ENCODE measurements at places on chromosomes 1 and 21.

- DNase-seq, result no peak
Measured at GRCh38 chr1:224828691-224829090, 100.8 kb upstream of the DNAH14 start.

GRCh38 chr1:217139513-217139912 is 416.3 kb upstream of the ESRRG start:
- DNase-seq, result no peak

DNA sequence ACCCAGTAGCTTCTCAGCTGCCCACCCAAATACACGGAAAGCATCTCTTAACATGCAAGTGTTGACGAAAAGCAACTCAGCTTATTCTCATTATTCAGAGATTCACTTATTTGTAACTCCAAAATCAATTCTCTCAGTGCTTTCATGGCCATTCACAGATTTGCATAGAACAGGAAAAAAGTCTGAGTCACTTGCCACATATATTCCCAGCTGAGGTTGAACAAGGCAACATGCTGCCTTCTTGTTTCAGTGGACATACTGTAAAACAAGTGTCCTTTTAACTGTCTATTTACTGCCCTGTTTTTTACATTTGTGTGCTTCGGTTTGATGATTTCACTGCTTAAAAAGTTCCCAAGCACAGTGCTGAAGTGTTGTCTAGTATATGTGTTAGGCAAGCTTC is 273.0 kb downstream of the LTN1 start:
- no peak for DNase-seq

GRCh38 chr1:192630521-192631287 is 5.2 kb upstream of the RGS13 start:
- no peak for DNase-seq

- no peak for DNase-seq
Measured at GRCh38 chr1:100995198-100995988, 30.2 kb downstream of the DPH5 start.

DNA sequence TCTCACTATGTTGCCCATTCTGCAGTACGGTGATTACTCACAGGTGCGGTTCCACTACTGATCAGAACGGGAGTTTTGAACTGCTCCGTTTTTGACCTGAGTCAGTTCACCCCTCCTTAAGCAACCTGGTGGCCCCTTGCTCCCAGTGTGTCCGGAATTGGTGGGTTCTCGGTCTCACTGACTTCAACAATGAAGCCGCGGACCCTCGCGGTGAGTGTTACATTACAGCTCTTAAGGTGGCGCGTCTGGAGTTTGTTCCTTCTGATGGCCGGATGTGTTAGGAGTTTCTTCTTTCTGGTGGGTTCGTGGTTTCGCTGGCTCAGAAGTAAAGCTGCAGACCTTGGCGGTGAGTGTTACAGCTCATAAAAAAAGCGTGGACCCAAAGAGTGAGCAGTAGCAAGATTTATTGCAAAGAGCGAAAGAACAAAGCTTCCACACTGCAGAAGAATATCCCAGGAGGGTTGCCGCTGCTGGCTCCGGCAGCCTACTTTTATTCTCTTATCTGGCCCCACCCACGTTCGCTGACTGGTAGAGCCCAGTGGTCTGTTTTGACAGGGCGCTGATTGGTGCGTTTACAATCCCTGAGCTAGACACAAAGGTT is 17.6 kb upstream of the PARP1 start:
- no peak for DNase-seq

- no peak for DNase-seq
Measured at GRCh38 chr1:204384636-204385352, 25.1 kb upstream of the PLEKHA6 start.

- DNase-seq, result no peak
Measured at GRCh38 chr1:34663031-34663430, 91.8 kb upstream of the GJB5 start.

DNA sequence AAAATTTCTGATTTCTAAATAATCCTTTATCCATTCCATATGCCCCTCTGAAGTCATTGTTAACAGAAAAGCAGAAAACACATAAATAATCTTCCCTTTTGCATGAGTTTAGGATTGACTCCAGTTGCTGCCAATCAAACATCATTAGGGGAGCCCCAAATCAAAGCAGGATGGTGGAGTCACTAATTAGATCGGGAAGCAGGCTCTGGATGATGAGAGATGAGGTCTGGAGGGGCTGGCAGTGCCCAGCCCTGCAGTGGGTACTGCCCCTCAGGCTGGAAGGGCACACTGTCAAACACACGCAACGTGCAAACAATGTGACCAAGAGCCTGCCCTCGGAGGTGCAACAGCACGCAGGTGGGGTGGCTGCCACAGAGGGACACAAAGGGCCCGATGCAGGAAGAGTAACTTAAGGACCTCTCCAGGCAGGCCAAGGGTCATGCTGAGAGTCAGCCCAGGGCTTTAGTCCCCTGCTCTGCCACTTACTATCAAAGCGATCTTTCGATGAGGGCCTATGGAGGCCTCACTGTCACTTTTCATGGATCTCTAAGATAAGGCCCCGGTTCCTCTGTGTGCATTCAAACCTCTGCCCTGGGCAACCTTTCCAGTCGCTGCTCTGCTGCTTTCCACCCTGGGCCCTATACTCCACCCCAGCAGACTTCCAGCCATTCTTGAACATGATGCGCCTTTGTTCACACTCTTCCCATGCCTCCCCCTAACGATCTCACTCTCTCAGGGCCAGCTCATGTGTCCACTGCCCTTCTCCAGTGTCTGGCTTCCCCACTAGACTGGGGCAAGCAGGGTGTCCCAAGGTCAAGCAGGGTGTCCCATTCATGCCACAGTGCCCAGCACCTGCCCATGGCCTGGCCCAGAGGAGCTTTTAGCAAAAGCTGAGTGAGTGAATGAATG is 98.9 kb downstream of the DMRTB1 start:
- no peak for DNase-seq

GRCh38 chr1:228416217-228416933 is at the start of gene TRIM17:
TRIM17 (minus strand) TSS chr1:228416861; CDS start chr1:228415072, 1,789 bp downstream.
- DNase-seq, result peak; percentile 31

- no peak for DNase-seq
Measured at GRCh38 chr1:173042806-173043205, 7.9 kb downstream of the TNFSF18 start.

DNA sequence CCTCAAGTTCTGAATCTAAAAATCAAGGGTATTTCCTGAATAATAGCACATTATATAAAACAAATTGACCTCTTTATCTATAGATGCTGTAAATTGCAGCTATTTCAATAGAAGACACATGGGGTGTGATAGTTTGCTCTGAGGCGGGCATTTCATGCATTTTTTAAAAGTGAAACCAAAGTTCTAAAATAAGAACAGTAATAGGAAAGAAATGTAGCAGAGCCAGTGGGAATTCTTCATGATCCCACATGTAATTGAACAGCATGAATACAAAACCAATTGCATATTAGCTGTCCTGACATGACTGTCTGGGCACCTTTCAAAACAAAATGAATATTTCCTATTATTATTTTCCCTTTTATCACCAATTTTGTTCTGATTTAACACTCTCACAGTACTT is 85.0 kb downstream of the RGS21 start:
- no peak for DNase-seq

DNA sequence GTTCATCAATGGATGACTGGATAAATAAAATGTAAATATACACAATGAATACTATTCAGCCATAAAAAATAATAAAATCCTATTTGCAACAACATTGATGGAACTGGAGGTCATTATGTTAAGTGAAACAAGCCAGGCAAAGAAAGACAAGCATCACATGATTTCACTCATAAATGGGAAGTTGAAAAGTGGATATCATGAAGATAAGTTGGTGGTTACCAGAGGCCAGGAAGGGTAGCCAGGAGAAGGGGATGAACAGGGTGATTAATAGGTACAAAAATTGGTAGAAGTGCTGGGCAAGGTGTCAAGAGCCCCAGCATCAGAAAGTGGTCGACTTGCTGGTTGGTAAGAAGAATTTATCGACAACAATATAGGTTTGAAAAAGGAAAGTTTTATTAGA is 1.3 kb upstream of the PARK7 start:
- DNase-seq, result no peak

DNA sequence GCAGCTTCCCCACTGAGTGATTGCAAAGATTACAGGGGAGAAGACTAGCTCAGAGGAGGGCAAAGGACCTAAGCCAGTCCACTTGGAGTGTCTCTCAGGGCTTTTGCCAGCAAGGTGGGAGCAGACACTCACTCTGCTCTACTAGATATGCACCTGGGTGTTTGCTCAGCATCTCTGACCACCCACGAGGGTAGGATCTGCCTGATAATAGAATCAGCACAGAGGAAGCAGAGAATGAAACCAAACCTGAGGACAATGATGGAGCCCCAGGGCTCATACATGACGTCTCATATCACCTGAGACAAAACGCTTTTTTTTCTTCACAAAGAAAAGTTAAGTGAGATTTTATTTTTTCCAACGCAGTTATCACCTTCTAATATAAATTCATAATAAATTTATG is 79.4 kb downstream of the RRAGC start:
- no peak for DNase-seq

DNA sequence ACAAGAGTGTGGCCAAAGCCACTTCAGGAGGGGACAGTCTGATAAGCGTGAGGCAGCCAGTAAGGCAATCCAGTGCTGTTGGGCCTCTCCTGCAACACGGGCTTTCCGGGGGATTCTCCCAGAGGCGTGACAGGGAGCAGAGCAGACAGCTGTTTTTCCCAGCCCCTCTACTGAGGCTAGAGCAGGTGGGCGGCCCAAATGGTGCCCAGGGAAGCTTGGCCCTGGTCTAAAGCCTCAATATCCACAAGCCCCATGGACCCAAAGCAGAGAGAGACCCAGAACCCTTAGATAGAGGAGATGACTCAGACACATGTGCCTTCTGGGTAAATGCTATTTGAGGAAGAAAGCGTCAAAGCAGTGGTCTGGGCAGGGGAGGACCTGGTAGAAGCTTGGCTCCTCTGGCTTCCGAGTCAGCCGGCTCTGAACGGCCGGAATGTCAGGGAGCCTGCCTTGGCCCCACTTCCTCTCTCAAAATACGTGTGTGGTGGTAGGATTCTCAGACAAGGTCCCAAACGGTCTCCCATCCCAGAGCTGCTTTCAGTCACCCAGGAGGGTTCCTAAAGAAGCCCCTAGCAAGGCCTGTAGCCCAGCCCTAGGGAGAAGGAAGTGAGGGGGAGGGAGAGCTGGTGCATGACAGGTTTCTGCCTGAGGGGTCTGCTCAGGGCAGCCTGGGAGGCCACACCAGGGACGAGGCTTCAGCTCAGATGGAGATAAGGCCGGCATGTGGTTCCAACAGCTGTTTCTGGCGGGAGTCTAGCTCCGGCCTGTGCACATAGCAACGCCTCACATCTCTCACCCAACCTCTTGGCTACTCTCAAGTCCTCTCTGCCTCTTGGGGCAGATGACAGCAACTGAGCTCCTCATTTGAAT is 28.8 kb downstream of the PIK3C2B start:
- no peak for DNase-seq

DNA sequence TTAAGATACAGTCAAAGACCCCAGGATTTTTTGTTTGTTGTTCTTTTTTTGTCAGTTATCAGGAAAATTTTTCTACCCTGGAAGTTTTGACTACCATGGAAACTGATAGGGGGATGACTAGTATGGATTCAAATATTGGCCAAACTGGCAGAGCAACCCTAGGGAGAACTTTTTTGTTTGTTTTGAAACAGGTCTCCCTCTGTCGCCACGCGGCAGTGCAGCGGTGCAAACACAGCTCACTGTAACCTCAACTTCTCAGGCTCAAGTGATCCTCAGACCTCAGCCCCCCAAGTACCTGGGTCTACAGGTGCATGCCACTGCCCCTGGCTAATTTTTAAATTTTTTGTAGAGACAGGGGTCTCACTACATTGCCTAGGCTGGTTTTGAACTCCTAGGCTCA is 46.6 kb downstream of the TOR3A start:
- no peak for DNase-seq

DNA sequence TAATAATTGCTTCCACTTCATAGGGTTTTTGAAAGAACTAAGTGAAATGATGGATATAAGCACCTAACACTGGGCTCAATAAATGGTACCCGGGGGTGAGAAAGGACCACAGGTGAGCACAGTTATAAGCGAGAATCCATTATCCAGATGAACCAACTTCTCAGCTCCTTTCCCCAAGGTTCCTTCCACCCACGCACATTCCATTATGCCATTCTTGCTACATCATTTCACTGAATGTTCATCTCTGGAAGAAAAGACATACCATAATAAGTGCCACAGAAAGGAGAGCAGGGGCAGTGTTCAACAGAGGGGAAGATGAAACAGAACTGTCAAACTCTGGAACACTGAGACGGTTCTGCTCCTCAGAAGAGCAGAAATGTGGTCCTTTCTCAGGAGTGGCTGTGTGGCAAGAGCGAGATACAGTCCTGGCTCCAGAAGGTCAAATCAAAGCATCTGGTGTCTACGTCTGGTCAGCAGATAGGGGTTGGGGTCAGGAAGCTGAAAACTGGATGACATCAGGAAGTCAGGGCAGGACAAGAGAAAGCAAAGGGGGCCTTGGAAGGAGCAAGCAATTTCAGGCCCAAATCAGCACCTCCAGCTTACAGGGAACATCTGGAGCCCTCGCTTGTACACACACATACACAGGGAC is 255.4 kb upstream of the TMEM51 start:
- DNase-seq, result no peak

DNA sequence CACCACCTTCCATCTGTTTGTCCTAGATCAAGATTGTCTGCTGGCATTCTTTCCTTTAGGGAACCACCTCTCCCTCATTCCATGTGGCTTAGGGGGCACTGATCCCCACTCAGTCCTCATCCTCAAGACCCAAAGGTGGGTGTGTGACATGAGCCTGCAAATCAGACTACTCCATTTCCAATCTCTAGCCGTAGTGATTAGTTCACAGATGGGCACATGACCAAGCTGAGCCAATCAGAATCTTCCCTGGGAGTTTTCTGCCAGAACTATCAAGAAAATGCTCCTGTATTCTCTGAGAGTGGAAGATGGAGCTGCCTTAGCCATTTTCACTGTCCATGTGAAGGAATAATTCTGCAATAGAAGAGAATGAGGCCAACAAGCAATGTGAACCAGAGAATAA is 19.3 kb upstream of the PTPRF start:
- no peak for DNase-seq

DNA sequence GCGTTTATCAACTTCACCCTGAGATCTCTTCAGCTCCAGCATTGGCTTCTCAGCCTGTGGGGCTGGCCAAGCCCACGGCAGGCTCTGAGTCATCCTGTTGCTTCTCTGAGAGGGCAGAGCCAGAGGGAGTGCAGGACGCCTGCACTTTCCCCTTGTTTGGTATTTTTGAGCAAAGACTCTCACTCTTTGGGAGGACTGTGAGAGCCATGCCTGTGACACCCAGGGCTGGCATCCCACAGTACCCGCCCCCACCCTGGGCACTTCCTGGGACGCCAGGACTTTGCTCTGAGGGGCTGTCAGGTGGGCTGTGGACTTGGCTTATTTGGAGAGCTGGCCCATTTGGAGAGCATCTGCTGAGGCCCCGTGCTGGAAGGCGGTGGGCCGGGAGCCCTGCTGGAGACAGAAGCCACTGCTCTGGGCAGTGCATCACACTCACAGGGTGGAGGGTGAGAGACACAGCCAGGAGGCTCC is 37.4 kb downstream of the VANGL1 start:
- no peak for DNase-seq

DNA sequence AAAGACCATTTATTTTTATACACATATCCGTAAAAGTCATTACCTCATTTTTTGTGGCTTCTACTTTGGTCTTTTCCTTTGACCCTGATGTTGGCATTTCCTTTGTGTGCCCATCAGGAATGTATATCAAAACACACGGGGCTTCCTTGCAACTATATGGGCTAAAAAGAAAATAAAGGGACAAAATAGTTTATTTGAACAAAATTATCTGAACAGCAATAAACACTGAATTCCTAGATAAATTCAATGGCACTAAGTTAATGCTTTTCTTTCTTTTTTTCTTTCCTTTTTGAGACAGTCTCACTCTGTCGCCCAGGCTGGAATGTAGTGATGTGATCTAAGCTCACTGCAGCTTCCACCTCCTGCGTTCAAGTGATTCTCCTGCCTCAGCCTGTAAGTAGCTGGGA is 45.2 kb downstream of the EPRS1 start:
- DNase-seq, result no peak

- DNase-seq, result no peak
Measured at GRCh38 chr1:71721532-71721931, 560.8 kb downstream of the NEGR1 start.
